ENCODE measurements at places on chromosomes 3 and 15. TPM values are rescaled to one million over a fixed set of nuclear protein-coding genes. Genes with fewer than 3 reads are reported as not detected.

The TGM4 gene
- not detected for total RNA-seq

The ANKRD63 gene
- total RNA-seq = 0.94 TPM

The STRC gene
- 1.6 TPM for total RNA-seq

The MST1R gene
- total RNA-seq = 3.8 TPM

The ANKUB1 gene
- 0.63 TPM for total RNA-seq

The CLDN16 gene
- 0.63 TPM for total RNA-seq

The ASB7 gene
- 23.5 TPM for total RNA-seq

The SST gene
- 16.6 TPM for total RNA-seq

The LRRC34 gene
- 11.6 TPM for total RNA-seq

The ASB14 gene
- total RNA-seq = not detected

The IMPG2 gene
- 2.8 TPM for total RNA-seq

The NR1I2 gene
- total RNA-seq = 0.63 TPM

The ANKRD34C gene
- total RNA-seq = not detected

The FBXO40 gene
- total RNA-seq = not detected

The DUT gene
- total RNA-seq = 41.3 TPM

The XXYLT1 gene
- 26.3 TPM for total RNA-seq

The GOLGA6L22 gene
- not detected for total RNA-seq

The ITPKA gene
- total RNA-seq = 1.3 TPM

The AHSG gene
- 0.63 TPM for total RNA-seq

The LAMB2 gene
- 69.2 TPM for total RNA-seq

The EAF2 gene
- 7.2 TPM for total RNA-seq

The DZIP1L gene
- 26.9 TPM for total RNA-seq

The RAB43 gene
- total RNA-seq = 2.8 TPM

The TRAT1 gene
- total RNA-seq = not detected
